ENCODE measurements at places on chromosomes 7 and 10.

GRCh38 chr10:44801383-44802327 is 109.5 kb upstream of the TMEM72 start:
- peak; percentile 98 for DNase-seq

- no peak for DNase-seq
Measured at GRCh38 chr7:46150202-46150601, 229.1 kb upstream of the IGFBP3 start.

- no peak for DNase-seq
Measured at GRCh38 chr7:78055001-78055573, 256.5 kb downstream of the PHTF2 start.

GRCh38 chr10:72792288-72792687 is 100.3 kb downstream of the MCU start:
- DNase-seq, result no peak

- DNase-seq, result no peak
Measured at GRCh38 chr7:105307163-105307672, 81.5 kb downstream of the SRPK2 start.

DNA sequence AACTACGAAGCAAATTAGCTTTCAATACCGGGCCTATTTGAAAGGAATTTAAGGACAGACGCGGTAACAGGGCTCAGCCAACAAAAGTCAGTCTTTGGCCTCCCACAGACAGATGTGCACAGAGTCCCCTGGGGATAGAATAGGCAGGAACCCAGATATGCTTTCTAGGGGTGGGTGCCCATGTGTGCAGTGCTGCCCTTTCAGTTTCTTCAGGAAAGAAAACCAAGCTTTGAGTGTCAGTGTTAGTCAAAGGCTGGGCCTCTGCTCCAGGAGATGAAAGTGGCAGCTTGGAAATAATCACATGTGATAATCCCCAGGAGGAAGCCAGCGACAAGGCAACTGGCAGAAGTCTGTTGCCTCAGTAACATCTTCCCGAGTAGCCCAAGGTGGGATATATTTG is 43.8 kb upstream of the CSTF2T start:
- peak; percentile 6 for DNase-seq

GRCh38 chr7:26675143-26675887 is 189.1 kb downstream of the SKAP2 start:
- DNase-seq, result no peak

- no peak for DNase-seq
Measured at GRCh38 chr7:1979591-1980560, 252.9 kb downstream of the MAD1L1 start.

DNA sequence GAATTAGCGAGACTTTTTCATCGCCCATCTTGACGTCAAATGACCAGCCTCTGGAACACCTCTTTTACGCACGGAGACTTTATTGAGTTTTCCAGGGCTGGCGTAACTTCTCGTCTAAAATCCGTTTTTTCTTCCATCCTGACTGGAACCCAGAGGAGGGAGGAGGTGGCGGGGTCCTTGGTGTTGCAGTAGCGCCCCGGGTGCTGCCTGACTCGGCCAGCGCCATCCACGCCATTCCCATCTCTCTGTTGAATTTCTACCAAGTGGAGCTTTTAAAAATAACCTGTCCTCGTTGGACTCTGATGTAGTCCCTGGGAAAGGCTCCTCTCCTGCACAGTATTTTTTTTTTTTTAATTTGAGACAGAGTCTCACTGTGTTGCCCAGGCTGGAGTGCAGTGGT is 155.9 kb downstream of the RGS10 start:
- DNase-seq, result no peak

DNA sequence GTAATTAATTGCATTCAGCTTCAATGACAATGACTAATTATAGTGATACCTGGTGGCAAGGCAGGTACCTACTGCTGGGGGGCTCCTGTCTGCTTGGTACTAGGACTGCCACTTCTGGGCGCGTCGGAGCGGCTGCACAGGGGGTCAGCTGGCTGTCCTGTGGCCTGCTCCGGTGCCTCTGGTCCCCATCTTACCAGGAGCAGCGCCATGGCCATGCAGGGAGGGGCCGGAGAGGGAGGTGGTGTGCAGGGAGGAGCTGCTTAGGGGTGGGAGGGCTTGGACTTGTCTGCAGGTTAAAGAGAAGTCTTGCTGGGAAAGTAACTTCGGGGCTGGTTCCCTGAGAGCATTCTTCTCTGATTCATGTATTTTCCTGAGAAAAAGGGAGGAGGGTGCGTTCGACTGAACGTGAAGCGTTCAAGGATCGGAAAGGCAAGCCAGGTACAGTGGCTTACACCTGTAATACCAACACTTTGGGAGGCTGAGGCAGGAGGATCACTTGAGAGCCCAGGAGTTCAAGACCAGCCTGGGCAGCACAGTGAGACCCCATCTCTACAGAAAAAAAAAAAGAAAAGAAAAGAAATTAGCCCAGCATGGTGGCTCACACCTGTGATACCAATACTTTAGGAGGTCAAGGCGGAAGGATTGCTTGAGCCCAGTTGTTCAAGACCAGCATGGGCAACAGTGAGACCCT is 15.4 kb downstream of the CUX1 start:
- no peak for DNase-seq

DNA sequence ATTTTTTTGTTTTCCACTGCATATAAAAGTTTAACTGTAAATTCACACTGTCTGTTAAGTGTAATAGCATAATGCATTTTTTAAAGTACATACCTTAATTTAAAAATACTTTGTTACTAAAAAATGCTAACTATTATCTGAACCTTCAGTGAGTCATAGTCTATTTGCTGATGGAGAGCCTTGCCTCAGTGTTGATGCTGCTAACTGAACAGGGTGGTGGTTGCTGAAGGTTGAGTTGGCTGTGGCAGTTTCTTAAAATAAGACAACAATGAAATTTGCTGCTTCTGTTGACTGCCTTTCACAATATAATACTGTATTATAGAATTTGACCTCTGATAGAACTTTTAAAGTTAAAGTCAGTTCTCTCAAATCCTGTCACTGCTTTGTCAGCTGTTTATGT is 72.3 kb upstream of the GATAD1 start:
- DNase-seq, result peak; percentile 14

DNA sequence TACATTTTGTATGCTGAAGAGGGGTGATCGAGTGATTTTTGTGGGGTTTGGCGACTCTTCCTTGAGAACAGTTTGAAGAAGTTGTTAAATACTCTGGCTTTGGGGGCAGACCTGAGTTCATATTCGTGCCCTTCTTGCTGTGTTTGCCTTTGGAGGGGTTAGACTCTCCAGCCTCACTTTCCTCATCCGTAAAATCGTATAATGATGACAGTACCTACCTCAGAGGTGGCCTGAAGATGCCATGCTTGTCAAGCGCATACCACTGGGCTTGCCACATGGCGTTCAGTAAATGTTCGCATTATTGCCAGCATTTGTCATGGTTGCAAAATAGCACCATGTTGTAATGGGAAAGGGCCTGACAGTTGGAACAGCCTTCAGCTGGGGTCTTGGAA is 1.3 kb downstream of the STK17A start:
- DNase-seq, result peak; percentile 75

DNA sequence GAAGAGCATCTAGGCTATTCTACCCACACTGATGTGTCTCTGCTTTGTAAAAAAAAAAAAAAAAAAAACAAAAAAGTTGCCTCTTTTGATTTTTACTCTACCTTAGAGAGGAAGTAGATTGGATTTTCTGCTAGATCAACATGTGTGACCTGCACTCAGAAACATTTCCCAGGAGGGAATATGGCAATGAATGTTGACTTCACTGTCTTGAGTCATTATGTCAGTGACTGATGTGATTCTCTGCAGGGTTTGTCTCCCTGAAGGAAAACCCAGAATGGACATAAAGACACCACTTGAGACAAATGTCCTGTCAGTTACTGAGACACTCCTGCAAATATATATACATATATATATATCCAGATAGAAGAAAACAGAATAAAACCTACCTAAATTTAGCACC is 370.3 kb downstream of the BMPER start:
- DNase-seq, result no peak

DNA sequence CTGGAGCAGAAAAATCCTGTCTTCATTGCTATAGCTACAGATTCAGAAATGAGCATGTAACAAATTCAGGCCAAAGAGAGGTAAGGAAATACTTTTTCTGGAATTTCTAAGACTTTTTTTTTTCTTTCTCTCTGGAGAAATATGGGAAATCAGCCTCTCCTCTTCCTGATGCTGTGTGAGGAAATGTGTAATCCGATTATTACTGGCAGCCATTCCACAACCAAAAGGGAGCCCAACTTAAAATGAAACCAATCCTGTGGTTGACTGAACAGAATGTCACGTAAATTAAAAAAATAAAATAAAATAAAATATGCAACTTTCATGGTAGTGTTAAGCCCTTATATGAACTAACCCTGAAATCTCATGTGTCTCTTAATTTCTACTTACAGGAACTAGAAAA is 10.7 kb upstream of the POT1 start:
- peak; percentile 17 for DNase-seq

DNA sequence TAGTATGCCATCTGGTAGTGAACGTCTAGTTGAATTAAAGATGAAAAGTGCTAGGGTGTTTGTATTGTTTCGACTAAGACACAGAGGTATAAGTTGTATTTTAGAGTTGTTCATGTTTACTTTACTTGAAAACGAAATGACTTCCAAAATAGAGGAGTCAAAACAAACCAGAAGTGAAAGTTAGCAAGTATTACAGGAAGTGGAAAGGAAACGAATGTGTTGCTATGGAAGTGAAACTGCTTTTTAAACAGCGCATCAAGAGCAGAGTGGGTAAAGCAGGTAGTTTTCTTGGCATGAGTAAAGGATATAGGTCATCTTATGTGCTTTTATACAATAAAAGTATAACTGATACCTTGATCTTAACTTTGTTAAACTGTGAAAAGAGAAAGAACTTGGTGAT is 20.0 kb upstream of the GALNTL5 start:
- peak; percentile 24 for DNase-seq

GRCh38 chr7:5218564-5219360 is 28.7 kb downstream of the WIPI2 start:
- no peak for DNase-seq

DNA sequence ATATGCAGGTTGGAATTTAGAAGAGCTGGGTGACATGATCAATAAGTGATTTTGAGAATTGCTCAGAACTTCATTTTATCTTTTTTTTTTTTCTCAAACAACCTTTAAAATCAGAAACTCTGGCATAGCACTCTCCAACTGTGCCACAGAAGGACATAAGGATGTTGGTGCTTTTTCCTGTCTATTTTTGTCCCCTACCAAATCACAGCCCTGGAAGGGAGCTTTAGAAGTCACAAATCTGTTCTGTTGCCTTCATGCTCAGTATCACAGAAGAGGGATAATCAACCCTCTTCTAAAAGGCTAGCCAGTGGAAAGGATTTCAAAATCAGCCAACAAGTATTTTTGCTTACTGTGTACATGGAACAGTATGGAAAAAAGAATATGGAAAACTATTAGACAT is 14.8 kb upstream of the NRP1 start:
- DNase-seq, result no peak

DNA sequence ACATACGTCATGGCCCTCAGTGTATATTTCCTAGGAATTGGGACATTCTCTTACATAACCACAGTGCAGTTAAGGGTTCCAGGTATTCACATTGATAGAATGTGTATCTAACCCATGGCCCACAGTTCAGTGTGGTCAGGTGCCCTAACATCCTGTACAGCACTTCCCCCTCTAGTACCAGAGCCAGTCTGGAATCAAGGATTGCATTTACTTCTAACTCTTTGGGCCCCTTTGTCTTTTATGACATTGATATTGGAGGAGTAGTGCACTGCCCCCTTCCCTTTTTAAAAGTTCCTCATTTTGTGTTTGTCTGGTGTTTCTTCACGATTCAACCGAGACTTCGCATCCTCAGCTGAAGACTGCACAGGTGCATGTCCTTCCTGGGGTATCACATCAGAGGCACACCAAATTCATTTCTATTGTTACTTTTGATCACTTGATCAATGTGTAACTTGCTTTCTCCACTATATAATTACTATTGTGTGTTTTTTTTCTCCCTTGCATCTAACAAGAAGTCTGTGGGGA is 22.4 kb upstream of the NPFFR1 start:
- DNase-seq, result no peak

DNA sequence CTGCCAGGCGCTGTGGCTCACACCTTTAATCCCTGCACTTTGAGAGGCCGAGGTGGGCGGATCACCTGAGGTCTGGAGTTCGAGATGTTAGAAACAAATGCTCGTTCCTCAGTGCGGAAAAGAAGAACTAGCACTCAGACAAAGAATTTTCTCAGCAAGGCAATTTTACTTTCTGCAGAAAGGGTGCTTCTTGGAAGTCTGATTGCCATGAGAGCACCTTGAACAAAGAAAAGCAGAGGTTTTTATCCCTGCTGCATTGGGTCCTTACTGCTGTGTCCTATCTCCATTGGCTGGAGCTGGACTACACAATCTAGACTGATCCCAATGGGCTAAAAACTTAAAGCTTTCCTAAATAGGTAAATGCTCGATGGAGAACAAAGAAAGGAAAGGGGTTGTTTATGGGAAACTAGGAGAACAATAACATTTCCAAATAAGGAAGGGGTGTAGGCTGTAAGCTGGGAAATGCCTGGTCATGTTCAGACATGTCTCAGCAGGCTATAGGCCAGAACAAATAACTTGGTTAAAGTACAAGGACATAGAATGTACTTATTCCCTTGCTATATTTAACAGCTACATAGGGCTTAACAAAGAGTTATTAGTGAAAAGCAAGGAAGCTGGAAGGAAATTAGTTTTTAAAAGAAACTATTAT is 26.1 kb upstream of the ACTR3B start:
- DNase-seq, result no peak

DNA sequence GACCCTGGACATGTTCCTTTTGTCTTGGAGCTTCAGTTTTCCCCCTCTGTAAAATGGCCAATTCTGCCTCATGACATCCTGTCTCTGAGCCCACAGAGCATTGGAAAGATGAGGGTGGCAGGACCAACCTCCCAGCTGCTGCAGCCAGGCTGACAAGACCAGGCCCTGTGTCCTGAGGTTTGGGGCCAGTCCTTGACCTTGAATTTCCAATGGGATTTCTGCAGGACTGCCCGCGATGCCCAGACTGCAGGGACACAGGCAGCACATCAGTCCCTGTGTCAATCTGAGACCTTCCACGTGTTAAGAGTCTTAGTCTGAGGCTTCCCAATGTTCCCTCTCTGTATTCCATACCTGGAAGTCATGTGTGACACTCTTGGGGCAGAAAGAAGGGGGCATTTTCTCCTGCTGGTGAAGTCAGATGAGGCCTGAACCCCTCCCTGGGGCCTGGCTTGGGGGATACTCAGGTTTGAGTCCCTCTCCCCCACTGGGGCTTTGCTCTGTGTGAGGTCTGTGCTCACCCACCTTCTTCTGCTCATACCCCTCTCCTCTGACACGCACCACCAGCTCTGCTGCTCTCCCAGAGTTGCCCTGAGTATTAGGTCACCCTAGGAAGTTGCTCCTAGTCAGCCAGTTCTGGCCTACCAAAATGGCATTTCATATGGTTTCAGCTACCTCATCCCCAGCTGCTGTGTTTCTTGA is 79.2 kb downstream of the ADCY1 start:
- no peak for DNase-seq

DNA sequence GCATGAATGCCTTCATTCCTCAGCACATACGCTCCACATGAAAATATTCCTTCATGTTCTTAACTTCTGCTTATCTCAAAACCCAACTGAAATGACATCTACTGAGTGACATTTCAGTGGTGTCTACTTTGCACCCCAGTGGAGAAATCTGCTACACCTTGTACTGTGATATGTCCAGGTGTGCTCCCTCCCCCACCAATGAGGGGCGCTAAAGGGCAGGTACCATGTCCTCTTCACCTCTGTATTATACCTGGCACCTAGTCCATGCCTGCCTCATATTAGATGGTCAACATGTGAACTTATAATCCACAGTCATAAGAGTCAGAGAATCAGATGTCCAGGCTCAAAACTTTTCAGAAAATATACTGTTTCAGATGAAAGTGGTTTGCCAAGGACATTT is 2.1 kb downstream of the PAXIP1 start:
- no peak for DNase-seq
